ENCODE measurements at places on chromosomes 13 and 19.

GRCh38 chr13:41995946-41996345 is 35.0 kb upstream of the VWA8 start:
- DNase-seq: no peak

- DNase-seq: no peak
Observed at GRCh38 chr19:6730153-6730804, 7.1 kb downstream of the GPR108 start.

GRCh38 chr19:7069042-7069903 is at the start of gene ZNF557:
ZNF557 (plus strand) TSS chr19:7069703; CDS start chr19:7075075, 5,372 bp downstream.
- peak; percentile 99 for DNase-seq

DNA sequence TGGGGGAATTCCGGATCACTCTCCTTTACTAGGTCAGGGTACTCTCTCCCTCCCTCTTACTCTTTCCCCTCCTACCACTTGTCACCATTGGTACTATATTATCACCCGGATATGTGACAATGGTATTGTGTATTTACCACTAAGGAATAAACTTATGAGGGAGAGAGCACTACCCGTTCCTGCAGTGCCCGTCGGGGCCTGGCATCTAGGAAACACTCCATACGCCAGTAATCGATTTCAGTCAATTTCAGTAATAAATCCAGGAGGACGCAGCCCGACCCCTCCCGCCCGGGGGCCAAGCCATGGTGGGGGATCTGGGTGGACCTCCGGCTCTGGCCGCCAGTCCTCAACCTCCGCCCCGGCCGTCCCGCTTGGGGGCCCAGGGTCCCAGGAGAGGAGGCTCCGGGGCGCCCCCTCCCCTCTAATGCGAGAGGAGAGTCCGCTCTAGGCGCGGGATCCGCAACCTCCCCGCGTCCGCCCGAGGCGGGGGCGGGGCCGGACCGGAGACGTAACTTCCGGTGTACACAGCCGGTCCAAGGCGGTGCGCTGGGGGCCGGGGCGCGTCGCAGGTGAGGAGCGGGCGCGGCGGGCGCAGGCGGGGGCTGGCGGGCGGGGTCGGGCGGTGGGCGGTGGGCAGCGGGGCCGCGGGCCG is at the start of gene GARRE1:
TSS of gene GARRE1 (plus strand) at position 509 of the 652 bp plus-strand sequence. CDS start 45,920 bp downstream, outside the sequence.
- peak; percentile 82 for DNase-seq

GRCh38 chr13:46604226-46604990 is 51.4 kb downstream of the LRCH1 start:
- no peak for DNase-seq

GRCh38 chr13:97849305-97849704 is 104.2 kb upstream of the IPO5 start:
- no peak for DNase-seq

DNA sequence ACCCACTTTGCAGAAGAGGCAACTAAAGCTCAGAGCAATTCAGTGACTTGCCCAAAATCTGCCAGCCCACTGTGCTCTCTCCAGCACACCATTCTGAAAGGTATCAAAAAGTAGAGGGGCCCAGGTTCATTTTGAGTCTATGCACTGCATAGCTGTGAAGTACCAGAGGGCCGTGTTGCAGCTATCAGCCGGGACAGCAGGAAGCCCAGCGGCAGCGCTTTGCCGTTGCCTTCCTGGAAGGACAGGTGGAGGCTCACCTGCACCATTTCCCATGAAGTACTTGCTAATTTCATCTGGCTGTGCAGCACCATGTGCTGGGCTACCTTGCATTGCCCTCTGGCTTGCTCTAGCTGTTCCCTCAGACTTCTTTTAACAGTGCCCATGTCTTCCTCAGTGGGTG is 2.7 kb upstream of the SERPINE3 start:
- DNase-seq: no peak

- DNase-seq: no peak
Observed at GRCh38 chr13:113245849-113246796, 36.7 kb downstream of the CUL4A start.

- no peak for DNase-seq
Observed at GRCh38 chr13:18943721-18944391, 237.8 kb downstream of the TUBA3C start.

DNA sequence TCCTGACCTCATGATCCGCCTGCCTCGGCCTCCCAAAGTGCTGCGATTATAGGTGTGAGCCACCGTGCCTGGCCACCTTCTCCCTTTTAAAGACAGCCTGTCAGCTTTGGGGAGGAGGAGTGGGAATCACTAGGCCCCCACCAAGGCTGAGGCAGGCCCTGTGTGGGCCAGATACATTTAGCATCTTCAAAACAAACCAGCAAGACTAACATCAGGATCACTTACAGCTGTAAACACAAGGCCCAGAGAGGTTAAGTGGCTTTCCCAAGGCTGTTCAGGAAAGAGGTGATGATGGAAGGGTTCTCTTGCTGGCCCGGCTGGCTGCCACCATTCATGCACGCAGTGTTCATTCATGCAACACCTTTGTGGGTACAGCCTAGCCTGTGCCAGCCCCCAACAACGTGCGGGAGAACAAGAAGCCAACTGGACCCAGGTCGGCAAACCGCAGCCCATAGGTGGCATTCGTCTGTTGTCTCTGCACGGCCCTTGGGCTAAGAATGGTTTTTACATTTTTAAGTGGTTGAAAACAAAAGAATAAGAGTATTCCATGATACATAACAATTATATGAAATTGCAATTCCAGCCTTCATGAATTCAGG is 23.0 kb downstream of the IER2 start:
- no peak for DNase-seq

DNA sequence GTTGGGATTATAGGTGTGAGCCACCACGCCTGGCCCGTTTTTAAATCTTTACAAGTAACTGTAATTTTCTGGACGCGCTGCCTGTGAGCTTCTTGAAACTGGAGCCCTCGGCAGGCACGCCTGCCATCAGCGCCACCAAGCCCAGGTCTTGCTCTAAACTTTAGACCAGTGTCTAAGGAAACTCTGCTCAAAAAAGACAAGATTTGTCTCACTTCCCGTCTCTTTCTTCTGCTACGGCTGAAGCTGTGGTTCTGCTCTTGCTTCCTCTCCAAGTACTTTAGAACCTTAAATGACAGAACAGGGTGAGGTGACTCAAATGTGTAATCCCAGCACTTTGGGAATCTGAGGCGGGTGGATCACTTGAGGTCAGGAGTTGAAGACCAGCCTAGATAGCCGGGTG is 24.9 kb downstream of the RCN3 start:
- peak; percentile 35 for DNase-seq

DNA sequence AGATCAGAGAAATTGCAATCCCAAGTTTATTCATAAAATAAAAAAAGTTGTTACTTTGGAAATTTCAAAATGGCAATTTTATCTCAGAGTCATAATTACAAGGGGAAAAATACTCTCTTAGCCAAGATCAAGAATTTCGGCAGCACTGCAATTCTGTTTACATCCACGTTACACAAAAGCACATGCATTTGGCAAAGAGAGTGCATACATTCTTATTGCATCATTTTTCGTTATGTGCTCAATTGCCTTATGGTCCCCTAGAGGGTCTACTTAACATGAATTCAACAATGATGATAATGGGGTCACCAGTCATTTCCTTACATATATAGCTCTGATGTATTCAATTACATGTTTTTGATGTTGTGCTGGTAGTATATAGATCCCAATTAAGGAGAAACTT is 498.0 kb downstream of the DIAPH3 start:
- no peak for DNase-seq

GRCh38 chr19:30123119-30123518 is 181.1 kb downstream of the URI1 start:
- no peak for DNase-seq

- no peak for DNase-seq
Observed at GRCh38 chr19:52889076-52889475, 8.4 kb downstream of the ZNF320 start.

- DNase-seq: no peak
Observed at GRCh38 chr19:17021328-17021727, 5.3 kb downstream of the CPAMD8 start.

DNA sequence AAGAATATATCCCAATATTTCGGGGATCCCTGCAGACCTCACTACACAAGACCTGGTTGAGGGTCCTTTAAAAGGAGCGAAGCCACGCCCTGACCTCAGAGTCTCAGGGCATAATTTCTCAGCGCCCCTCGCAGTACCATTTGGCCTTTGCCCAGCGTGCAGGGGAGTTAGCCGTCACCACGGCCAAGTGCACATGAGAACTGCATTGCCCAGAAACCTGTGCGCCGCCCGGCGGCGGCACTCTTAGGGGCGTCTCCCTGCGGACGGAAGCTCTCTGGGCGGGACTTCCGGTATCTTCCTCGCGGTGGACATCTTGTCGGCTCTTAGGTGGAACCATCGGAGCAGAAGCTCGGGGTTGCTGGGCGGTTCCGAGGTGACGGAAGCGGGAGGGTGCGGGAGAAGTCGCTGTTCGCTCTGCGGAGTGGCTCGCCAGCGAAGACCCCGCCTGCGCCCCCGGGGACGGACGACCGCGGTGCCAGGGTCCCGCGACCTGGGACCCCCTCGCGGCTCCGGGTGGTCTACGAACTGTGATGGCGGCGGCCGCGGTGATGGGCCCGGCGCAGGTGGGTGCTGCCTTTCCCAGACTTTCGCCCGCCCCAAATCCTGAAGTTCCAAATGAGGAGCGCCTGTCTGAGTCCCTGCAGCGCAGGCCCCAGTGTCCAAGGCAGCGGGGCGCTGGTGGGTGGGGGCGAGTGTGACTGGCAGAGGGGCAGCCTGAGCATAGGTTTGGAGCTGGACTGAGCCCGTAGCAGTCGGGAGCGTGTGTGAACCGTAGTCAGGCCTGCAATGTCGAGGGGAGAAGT is at the start of gene ZNF134:
TSS of gene ZNF134 (plus strand) at position 302 of the 803 bp plus-strand sequence. CDS start 5,227 bp downstream, outside the sequence.
- peak; percentile 88 for DNase-seq

GRCh38 chr13:73340069-73340468 is 281.3 kb downstream of the KLF5 start:
- no peak for DNase-seq

- no peak for DNase-seq
Observed at GRCh38 chr19:2454962-2455850, 1.6 kb downstream of the LMNB2 start.

- no peak for DNase-seq
Observed at GRCh38 chr13:52954838-52955237, 73.8 kb upstream of the OLFM4 start.

DNA sequence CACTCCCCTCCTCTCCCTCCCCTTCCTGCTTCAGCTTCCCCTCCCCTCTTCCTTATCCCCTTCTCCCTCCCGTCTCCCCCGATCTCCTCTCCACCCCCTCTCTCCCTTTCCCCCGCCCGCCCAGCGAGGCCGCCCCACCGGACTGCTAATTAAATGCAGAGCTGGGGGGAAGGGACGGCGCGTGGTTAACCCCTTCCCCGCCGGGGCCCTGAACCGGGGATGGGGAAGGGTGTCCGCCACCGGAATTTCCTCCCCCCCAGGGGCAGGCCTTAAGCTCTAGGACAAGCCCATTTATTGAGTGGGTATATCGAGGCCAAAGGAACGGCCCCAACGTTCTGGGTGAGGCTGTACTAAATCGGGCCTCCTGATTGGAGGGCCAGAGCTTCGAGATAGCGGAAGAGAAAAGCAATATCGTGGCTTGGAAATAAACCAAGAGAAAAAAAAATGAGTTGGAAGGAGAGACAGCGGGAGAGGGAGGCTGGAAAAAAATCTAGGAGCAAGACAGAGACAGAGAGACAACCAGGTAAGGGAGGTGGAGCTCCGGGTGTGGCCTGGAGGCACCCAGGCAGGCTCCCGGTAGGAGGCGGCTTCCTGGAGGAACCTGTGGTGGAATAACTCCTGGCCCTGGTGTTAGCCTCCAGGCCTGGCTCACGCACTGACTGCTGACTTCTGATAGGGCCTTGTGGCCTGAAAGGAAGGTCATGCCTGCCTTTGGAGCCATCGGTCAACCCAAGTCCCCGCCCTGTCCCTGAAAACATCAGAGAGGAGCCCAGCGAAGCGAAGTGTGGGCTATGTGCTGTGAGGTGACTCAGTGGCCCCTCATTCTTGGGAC is 11.6 kb upstream of the JUND start:
- DNase-seq: no peak

GRCh38 chr19:49890349-49891311 is 6.1 kb downstream of the IL4I1 start:
- peak; percentile 56 for DNase-seq

- DNase-seq: no peak
Observed at GRCh38 chr19:31502536-31503170, 153.4 kb upstream of the TSHZ3 start.

DNA sequence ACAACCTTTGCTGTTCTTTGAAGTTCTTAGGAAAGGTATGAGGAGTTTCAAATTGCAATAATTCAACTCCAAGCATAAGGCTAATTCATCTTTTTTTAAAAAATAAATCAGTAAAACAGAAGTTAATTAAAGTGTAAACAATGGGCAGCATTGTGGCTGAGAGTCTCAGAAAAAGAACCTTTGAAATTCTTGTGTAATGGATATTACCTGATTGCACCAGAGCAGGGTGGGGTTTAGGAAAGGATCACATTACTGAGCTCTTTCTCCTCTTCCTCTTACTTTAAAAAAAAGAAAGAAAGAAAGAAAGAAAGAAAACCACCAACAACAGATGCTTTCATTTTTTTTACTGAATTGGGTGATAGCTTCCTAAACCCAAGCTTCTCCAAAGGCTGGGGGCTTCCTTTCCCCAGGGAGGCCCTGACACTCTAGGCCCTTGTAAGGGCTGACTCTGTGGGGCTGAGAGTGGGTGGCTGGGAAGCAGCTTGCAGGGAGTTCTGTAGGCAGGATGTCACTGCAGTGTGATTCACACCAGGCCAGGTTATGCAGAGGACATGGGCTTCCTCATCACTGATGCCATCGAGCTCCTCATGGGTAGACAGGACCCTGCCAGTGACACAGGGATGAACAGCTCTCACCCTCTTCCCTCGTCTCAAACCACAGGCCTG is 564.5 kb downstream of the FGF9 start:
- DNase-seq: no peak

- DNase-seq: peak; percentile 33
Observed at GRCh38 chr19:55166530-55167268, at the start of gene DNAAF3. DNAAF3 (minus strand) TSS chr19:55166613; CDS start chr19:55166413, 200 bp downstream.

- DNase-seq: peak; percentile 12
Observed at GRCh38 chr13:29758531-29759114, 91.8 kb downstream of the UBL3 start.

DNA sequence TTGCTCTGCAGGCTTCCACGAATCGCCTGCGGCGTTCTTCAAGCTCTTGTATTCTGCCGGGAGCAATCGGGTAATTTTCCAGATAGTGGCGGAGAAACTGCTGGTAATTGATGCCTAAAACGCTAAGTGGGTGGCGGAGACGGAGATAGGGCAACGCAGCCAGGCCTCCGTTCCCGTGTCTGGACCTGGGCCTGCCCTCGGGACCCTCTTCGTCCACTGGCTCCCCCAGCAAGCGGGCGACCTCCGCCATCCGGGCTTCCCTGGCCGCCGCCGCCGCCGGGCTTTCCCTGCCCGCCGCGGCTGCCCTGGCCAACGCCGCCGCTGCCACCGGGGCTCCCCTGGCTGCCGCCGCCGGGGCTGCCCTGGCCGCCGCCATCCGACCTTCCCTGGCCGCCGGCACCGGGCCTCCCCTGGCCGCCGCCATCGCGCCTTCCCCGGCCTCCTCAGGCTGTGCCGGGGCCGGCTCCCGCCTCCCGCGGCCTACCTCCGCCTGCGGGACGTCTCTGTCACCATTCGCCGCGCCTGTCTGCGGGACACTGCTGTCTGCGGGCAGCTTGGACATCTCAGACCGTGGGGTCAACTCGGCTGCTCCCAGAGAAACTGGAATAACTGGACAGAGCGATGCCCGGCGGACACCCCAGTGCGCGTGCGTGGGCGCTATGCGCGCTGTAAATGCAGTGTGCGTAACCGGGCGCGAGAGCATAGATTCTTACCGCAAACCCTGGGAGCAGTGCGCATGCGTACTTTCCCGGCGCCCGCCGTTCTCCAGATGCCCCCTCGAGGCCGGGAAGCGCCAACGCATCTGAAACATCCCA is at the start of gene EID2:
TSS of gene EID2 (minus strand) at position 644 of the 815 bp plus-strand sequence. CDS start at position 562, 82 bp downstream.
- DNase-seq: peak; percentile 92

- peak; percentile 56 for DNase-seq
Observed at GRCh38 chr19:38394488-38394887, 6.0 kb downstream of the SPRED3 start.

GRCh38 chr19:33171916-33172359 is 22.2 kb upstream of the LRP3 start:
- no peak for DNase-seq

Measured in activated gamma-delta T cell treated with Interleukin-2 at 50 U/mL for 16 hours (primary cell).